ENCODE measurements at places on chromosomes 13 and 19.

DNA sequence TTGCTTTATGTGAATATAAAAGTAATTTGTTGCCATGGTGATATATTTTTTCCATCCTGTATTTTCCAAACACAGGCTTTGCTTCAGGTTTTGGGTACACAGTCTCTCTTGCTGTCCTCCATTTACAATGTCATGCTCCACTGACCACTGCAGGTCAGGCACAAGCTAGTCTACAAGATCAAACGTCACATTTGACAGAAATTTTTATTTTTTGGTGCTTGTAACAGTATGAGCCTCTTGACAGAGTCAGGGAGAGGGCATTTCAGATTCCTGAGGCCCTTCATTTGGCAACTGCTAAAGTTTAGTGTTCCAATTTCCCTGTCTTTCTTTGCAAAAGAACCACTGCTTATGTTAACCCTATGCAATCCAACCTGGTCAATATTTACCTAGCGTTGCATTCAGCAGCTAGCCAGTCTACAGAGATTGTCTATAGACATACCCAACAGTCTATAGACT, 175.0 kb downstream of the RFC3 start:
- no peak for DNase-seq

- no peak for DNase-seq
Measured at GRCh38 chr19:54299126-54299498, 13.9 kb downstream of the LILRA5 start.

DNA sequence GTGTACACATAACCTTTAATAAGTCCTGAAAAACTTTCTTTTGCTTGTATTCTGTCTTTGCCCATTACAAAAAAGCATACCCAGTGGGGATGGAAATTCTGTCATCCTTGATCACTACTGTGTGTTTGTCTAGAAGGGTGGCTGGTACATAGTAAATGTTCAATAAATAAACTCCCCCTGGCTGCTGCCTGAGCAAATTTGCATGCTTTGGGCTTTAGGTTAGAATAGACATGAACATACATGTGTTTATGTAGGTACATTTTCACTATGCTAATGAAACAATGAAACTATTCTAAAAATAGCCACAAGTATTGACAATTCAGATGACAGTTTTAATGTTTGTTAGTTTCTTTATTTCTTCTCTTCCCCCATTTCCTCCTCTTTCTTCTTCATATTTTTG, 36.1 kb downstream of the TNFSF13B start:
- no peak for DNase-seq

DNA sequence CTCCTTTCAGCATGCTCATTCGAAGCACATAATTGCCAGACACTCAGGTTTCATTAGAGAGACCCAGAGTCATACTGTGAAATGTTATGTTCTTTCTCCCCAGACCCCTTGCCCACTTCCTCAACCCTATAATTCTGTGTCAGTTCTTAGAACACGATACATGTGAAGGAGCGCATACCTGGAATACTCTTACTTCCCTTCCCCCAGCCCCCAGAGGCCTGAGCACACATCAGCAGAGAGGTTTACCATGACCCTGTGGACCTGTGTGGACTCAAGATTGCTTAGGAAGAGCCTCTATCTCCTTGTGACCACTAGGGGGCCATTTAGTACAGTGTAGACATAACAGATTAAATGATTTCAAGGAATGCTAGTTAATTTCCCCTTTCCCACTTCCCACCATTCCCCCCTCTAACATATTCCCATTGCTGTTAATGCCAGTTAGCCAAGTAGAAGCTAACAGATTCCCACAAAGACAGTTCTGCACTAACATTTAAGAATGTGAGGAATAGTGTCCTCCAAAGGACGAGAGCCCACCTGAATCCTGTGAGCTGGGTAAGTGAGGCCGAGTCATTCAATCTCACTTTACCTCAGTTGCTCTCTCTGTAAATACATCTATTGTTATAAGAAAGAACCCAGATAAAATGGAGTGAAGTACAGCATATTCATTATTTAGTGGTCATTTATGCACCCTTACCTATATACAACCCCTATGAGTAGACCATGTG, 154.2 kb upstream of the MAB21L1 start:
- no peak for DNase-seq

DNA sequence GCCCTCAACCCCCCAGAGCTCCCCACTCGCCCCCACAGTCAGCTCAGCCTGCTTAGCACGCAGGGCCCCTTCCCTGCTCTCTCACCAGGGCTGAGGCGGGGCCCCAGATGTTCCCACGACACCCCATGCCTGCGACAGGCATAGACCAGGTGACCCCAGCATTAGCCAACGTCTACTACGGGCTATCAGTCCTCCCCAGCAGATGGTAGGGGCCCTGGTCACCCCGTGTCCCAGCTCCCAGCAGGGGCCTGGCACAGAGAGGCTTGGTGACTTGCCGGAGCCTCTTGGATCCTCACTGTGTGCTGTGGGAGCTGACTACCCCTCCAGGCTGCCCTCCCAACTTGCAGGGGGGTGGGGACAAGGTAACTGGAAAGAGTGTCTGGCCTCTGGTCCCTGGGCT, 80.6 kb downstream of the KDM4B start:
- no peak for DNase-seq

GRCh38 chr13:73872397-73872796, 261.8 kb downstream of the KLF12 start:
- no peak for DNase-seq

DNA sequence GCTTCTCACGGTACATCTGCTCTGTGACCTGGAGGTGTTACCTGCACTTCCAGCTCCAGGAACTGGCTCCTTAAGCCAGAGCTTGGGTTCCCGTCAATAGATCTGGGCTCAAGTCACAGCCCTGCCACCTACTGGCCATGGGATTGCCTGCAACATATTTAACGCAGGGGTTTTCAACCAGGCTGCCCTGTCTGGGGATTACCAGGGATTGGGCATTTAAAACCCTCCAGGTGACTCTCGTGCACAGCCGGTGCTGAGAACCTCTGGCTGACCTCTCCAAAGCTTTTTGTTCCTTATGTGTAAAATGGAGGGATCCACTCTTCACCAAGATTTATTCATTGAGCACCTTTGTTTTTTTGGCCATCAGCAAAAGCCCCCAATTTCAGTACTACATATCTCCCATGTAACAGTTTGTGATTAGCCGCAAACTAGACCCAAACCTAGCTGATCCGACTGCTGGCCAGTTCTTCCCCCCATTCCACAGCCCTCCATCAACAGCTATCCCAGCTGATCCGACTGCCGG, 76.6 kb upstream of the STK24 start:
- peak; percentile 78 for DNase-seq

DNA sequence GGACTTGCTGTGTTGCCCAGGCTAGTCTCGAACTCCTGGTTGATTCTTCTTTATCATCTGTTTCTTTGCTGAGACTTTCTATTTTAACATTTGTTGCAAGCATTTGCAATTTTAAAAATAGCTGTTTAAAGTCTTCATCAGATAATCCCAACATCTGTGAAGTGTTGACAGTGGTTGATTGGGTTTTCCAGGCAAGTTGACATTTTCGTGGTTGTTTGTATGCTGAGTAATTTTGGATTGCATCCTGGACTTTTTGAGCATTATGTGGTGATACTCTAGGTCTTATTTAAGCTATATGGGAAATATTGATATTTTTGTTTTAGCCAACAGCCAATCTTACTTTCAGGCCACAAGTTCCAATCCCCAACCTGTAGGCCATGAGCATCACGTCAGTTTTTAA, 25.1 kb downstream of the AP1M1 start:
- DNase-seq = no peak

- no peak for DNase-seq
Measured at GRCh38 chr13:59734393-59734792, 429.3 kb downstream of the DIAPH3 start.

- no peak for DNase-seq
Measured at GRCh38 chr19:51594774-51595109, 23.7 kb downstream of the ZNF175 start.

DNA sequence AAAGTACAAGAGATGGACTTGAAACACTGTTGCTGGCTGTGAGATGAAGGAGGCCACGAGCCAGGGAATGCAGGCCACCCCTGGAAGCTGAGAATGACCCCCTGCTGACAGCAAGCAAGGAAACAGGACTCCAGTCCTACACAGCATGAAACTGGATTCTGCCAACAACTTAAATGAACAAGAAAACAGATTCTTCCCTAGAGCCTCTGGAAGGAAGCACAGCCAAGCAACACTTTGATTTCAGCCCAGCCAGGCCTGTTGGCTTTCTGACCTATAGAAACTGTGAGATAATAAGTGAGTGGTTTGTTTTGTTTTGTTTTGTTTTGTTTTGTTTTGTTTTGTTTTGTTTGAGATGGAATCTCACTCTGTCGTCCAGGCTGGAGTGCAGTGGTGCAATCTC, 105.3 kb upstream of the CACNA1A start:
- DNase-seq = no peak

DNA sequence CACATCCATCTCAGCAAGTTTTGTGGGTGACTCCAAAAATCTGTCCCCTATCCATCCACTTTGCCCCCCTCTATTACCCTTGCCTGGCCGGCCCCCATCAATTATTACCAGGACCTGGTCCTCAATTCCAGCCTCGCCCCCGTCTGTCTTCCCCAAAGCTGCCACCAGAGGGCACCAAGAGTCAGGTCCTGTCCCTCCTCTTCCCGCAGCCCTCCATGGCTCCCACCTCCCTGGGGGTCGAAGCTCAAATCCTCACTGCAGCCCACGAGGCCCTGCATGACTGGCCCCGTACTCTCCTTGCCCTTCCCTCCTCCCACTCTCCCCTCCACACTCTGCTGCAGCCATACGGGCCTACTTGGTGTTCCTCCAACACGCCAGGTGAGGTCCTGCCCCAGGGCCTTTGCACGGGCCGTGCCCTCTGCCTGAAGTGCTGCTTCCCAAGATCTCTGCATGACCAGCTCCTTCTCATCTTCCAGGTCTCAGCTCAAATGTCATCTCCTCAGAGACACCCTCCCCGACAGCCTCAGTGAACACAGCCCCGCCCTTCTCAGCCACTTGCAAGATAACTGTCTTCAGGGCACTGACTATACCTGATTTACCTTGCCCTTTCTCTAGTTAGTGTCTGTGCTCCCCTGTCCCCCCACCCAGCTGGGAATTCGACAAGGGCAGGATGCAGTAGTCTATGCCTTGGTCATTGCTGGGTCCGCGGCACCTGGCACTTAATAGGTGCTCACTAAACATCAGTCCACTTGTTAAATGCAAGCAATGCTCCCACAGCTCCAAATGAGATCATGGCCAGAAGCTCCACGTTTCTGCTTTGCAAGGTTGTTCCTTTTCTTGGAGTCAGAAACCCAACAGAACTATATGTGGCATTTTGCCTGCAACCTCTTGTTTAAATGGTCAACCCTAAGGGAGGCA, 16.8 kb upstream of the SEMA6B start:
- peak; percentile 65 for DNase-seq

GRCh38 chr13:21657538-21657937, 13.3 kb upstream of the FGF9 start:
- no peak for DNase-seq

- no peak for DNase-seq
Measured at GRCh38 chr13:108572782-108573211, 56.6 kb upstream of the MYO16 start.

- DNase-seq = no peak
Measured at GRCh38 chr13:111130116-111130508, 15.0 kb downstream of the ARHGEF7 start.

DNA sequence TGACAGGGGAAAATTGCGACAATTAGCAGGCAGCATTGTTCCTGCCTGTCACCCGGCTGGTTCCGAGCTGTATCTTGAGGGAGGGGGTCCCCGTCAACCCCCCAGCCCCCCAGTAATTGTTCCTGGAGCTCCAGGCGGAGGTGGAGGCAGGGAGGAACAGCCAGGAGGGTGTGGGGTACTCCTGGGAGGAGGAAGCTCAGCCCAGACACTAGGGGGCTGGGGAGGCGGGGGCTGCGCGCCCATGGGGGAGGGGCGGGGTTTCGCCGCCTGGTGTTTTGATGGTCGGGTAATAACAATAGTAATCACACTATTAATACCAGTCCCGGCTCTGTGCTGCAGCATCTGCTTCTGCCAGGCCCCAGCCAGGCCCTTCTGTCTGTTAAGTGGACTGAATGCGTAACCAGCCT, 8.6 kb downstream of the NPAS1 start:
- no peak for DNase-seq

GRCh38 chr19:12015015-12015752, 20.3 kb downstream of the ZNF433 start:
- DNase-seq = no peak

DNA sequence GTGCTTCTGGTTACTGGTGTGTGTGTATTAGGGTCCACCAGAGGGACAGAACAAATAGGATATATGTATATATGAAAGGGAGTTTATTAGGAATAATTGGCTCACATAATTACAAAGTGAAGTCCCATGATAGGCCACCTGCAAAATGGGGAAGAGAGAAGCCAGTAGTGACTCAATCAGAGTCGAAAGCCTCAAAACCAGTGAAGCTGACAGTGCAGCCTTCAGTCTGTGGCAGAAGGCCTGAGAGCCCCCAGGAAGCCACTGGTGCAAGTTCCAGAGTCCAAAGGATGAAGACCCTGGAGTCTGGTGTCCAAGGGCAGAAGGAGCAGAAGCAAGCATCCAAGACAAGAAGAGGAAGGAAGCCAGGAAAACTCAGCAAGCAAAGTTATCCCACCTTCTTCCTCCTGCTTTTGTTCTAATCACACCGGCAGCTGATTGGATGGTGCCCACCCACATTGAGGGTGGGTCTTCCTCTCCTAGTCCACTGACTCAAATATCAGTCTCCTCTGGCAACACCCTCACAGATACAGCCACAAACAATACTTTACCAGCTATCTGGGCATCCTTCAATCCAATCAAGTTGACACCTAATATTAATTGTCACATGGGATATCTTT, 21.7 kb upstream of the SCEL start:
- no peak for DNase-seq

DNA sequence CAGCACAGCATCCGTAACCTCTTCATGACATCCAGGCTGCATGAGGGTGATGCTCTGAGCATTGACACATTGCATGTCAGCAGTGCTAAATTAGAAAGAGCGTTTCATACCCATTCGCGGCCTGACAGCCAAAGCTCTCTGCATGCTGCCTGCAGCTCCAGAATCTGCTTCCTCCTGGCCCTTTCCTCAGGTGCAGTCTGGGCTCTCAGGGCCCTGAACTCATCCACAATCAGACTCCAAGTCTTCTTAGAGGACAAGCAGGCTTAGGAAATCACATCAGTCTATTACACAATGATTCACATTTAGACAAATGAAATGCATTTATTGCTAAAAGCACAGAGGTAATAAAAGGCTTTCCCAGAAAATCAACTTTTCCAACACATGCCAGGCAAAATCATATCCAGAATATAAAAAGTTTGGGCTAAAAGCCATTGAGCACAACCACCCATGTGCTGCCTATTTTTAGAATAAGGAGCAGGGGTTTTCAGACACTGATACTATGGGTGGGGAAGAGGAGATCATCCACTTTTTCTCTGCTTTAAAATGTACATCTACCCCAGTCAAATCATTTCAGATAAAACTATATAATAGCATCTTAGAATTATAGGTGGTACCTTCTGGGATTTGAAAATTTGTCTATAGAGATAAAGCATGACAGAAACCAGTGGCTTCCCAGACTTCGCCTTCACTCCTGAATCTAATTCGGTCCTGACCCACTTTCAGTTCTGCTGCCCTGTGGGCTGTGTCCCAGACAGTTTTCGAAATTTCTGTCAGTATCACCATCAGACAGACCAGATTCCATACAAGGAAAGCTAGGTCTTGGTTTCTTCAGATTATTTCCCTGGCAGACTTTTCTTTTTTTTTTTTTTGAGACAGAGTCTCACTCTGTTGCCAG, 109.3 kb downstream of the COL4A2 start:
- no peak for DNase-seq

Data from activated CD4-positive, alpha-beta T cell treated with anti-CD3 and anti-CD28 coated beads, Interleukin-2, amount 50 U/mL, for 4 hours (primary cell).